ENCODE measurements at places on chromosomes 2 and 18. TPM values are rescaled to one million over a fixed set of nuclear protein-coding genes. Genes with fewer than 3 reads are reported as not detected.

The RTP5 gene
- total RNA-seq = not detected

DNA sequence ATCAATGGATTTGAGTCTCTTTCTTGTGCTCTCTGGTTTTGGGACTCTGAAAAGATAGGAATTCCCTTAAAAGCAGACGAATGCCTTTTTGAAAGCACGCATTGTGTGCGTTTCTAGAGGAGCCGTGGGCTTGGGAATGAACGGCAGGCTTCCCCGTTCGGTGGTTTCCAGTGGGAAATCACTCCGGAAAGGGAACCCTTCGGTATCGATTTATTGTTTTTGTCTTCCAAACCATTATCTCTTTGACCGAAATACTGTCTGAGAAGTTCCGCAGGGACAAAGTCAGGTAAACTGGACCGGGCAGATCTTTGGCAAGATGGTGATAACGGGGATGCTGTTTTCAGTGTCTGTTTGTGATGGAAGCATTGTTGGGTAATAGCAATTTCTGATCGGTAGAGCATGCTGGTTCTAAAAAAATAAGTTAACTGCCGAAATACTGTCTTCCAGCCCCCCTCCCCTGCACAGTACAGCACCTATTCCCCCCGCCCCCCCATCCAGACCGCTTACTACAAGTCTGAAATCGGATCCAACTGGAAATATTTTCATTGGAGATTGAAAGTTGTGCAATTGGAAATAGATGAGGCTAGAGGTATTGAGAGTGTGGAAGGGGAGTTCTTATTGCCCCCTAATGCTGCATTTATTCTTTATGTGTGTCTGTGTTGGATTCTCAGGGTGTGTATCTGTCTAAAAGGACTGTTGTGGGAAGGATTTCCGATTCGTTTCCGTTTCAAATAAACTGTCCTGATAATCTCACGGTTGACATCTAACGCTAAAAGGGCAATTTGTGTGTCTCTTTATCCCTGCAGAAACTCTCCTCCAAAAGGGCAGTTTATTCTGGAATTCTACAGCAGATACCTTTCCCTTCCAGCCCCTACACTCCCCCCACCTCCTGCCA, 635 bp downstream of the SETBP1 start:
- peaks cover 22% of the 10 kb centered on the region for H3K4me1 ChIP-seq
- H3K27me3 ChIP-seq = no peaks in the 10 kb centered on the region
- peak overlapping the region; percentile 91 for H3K4me3 ChIP-seq

- no peaks in the 10 kb centered on the region for H3K4me1 ChIP-seq
- no peaks in the 10 kb centered on the region for H3K27me3 ChIP-seq
- H3K27ac ChIP-seq = no peak overlapping the region
Observed at GRCh38 chr2:23711979-23712755, 214.8 kb downstream of the ATAD2B start.

The PSMA8 gene
- total RNA-seq = not detected

The LIMS4 gene
- total RNA-seq = 1.0 TPM

DNA sequence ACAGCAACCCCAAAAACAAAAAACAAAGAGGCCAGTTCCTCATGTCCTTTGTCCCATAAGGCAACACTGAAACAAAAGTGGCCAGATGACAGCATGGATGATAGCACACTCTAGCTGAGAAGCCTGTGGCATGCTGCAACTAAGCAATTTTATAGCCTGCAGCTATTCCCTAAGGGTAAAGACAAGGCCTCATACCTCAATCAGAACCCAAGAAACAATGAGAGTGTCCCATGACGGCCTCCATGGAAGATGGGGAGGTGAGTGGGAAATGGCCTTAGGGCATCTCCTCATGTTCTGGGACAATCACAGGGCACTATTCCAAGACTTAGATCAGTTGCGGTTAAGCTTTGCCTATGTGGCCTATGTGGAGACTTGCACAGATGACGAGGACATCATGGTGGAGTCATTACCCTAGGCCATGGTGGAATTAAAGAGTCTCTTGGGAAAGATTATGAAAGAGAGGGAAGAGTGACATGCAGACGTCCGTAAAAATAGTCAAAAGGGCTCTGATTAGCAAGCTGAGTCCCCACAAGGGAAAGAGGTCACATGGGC, 103.1 kb downstream of the INO80D start:
- no peaks in the 10 kb centered on the region for H3K4me1 ChIP-seq
- H3K27ac ChIP-seq = no peak overlapping the region
- no peak for DNase-seq
- no peak overlapping the region for H3K4me3 ChIP-seq

GRCh38 chr18:79693561-79694205, 14.1 kb downstream of the CTDP1 start:
- no peak overlapping the region for H3K4me3 ChIP-seq
- no peaks in the 10 kb centered on the region for H3K36me3 ChIP-seq
- H3K27me3 ChIP-seq = no peaks in the 10 kb centered on the region
- H3K27ac ChIP-seq = no peak overlapping the region

GRCh38 chr2:170141865-170142264, 36.1 kb upstream of the MYO3B start:
- H3K4me3 ChIP-seq = no peak overlapping the region
- H3K36me3 ChIP-seq = no peaks in the 10 kb centered on the region
- H3K27ac ChIP-seq = no peak overlapping the region
- no peaks in the 10 kb centered on the region for H3K27me3 ChIP-seq
- no peak for DNase-seq

Measured in GM23248 (cell line).